Adrenal gland (tissue), 19 donors: ENCODE measurements at places on chromosomes 13 and 19. TPM values are rescaled to one million over a fixed set of nuclear protein-coding genes. Genes with fewer than 3 reads are reported as not detected.

The DHDH gene
- 0.47 TPM for polyA plus RNA-seq

The TEX101 gene
- polyA plus RNA-seq: not detected

The MAST1 gene
- 29.6 TPM for polyA plus RNA-seq

The NLRP7 gene
- not detected for polyA plus RNA-seq

The ZNF578 gene
- polyA plus RNA-seq: 0.47 TPM
